CD4-positive, alpha-beta memory T cell (primary cell): ENCODE measurements at places on chromosomes 13 and 19.

- no peak for DNase-seq
These were observed 4.3 kb upstream of the TMEM255B start for GRCh38 chr13:113754691-113755090.

DNA sequence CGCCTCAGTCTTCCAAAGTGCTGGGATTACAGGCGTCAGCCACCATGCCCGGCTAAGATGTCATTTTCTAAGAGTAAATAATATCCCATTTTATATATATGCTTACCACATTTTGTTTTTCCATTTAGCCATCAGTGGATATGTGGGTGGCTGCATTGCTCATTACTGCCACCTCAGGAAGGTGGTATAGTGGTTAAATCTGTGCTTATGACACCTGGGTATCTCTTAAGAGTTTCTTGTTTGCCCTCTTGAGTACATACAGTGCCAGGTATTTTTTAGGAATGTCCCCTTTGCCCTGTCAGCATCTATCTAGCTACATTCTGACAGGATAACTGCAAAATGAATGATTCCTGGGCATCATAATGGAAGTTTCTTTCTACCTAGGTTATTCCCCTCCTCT, 14.6 kb downstream of the ZNF69 start:
- no peak for DNase-seq

DNA sequence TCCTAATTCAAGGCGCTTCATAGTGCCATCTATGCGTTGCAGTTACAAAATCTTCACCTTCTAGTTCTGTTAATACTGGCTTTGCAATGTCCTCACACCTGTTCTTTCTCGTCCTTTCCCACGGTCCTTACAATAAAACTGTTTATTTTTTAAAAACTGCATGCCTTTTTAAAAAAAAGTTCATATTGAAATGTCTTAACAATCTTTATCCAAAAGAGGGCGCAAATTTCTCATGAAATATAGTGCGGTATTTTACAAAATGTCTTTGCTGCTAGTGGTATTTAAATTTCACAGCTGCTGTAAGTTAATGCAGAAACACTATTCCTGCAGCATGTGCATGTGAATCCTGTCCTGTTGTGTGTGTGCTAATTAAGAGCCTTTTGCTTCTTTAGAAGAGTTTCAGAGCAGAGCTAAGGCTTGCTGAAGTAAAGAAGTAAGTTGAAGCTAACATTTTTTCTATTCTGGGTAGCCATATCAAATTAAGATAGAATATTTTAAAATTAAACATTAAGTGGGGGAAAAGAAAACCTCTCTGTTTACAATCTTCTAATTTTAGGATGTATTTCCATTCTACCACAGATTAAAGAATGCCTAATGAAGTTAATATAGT, 15.8 kb upstream of the CLDN10 start:
- no peak for DNase-seq

- no peak for DNase-seq
These were observed 148.8 kb downstream of the FLT1 start for GRCh38 chr13:28346154-28346553.

DNA sequence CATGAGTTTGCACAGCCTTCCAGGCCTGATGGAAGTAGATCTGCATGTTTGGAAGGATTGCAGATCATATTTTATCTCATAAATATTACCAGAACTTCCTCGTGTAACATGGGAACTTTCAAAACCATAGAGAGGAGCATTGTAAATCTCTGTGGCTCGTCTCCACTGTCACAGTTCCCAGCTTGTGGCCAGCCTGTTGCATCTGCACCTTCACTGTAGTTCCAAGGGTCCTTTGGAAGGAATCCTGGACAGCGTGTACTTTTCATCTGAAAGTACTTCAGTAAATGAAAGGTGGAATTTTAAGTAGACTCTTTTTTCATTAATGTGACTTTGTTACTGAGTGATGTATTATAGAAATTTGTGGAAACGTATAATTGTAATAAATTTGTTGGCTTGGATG, 105.4 kb downstream of the ATP11A start:
- DNase-seq, result no peak

DNA sequence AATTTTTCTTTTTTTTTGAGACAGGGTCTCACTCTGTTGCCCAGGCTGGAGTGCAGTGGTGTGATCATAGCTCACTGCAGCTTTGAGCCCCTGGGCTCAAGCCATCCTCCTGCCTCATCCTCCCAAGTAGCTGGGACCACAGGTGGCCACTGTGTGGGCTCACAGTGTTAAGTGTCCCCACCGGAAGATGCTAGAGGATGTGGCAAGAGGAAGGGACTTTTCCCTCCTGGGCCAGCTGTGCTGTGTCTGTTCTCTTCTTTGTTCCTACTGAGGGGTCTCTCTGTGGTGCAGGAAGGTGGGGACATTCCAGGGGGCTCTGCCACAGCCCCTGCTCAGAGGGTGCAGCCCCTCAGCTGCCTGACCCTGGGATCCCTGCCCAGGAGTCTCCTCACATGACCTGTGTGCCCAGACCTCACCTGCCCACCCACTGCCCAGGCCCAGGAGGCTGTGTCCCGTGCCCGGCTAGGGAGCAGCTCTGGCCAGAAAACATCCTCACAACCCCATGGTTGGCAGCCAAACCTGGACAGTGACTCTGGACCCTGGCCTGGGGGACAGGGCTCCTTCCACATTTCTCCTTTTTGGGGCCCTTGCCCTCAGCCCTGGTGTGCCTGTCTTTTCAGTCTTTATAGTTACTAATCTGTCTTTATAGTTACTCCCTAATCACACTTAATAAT, 14.4 kb upstream of the ANKRD10 start:
- no peak for DNase-seq
